ENCODE measurements at places on chromosomes 16 and 17.

DNA sequence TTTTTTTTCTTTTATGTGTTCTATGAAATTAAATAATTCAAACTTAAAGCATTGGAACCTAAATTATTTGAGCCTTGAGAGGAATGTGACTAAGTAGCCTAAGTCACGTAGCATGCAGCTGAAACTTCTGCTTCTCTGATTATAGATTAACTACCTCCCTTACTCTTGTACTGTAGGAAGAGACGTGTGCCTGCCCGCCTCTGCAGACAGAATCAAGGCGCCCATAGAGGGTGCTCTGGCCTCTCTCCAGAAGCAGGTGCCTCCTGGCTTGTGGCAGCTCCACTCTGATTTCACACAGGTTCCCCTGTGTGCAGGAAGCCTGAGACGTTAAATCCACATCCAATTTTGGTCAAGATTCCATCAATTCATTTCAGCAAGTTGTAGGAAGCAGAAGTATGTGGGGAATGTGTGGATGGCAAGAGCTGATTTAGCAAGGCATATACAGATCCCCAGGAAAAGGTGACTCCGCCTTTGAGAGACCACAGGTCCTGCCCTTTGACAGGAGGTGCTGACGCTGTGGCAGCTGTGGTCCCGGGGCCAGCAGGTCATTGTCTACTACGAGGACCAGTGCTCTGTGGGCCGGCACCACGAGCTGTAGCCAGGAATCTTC, 1418.8 kb downstream of the CDH11 start:
- no peak for DNase-seq

- DNase-seq, result peak; percentile 46
Measured at GRCh38 chr16:23408823-23409298, 44.1 kb downstream of the COG7 start.

GRCh38 chr17:72560303-72561247, 439.8 kb downstream of the SOX9 start:
- DNase-seq, result no peak

- no peak for DNase-seq
Measured at GRCh38 chr16:20762404-20763123, 1.2 kb upstream of the ACSM3 start.

Measured in right cardiac atrium (tissue), 5 donors.